Left cardiac atrium (tissue), 4 donors: ENCODE measurements at places on chromosomes 12 and 14. TPM values are rescaled to one million over a fixed set of nuclear protein-coding genes. Genes with fewer than 3 reads are reported as not detected.

GRCh38 chr14:22179190-22179589 lies 409.8 kb downstream of the DAD1 start:
- no peak for DNase-seq

GRCh38 chr14:52333108-52333507 lies 19.0 kb downstream of the PTGER2 start:
- no peak for DNase-seq

GRCh38 chr12:12845794-12846243 lies 32.7 kb downstream of the DDX47 start:
- DNase-seq = no peak

DNA sequence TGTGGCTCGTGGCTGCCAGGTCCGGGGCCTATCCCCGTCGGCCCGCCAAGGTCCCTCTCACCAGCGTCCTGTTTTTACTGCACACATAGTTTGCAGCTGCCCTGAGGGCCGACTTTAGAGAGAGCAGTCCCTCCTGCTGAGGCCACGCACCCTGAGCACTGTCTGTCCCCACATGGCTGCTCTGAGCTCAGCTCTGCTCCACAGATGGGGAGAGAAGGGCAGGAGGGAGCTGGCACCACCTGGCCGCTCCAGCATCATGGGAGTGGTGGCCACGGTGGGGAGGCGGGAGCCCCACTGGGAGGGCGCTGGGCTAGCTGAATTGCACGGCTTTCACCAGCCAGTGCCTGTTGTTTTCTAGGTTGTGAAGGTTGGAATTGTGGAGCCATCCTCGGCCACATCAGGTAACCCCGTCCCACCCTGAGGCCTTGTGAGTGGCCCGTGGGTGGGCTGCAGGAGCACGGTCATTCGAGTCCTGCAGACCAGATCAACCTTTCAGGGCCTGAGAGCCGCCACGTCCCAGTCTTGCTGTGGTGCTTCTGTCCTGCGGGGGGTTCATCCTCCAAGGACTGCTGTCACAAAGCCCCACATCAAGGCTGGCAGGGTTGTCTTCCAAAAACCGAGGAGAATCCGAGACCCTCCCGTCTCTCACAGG lies 7.4 kb upstream of the TEX22 start:
- DNase-seq = no peak

- DNase-seq = peak; percentile 73
Measured at GRCh38 chr12:94676031-94676641, 25.8 kb upstream of the TMCC3 start.

- DNase-seq = peak; percentile 67
Measured at GRCh38 chr12:27464220-27464554, 17.7 kb downstream of the SMCO2 start.

The TMEM30B gene
- 0.82 TPM for total RNA-seq

The FBXO34 gene
- 18.8 TPM for total RNA-seq

The CATSPERB gene
- 1.8 TPM for total RNA-seq
